ENCODE measurements at places on chromosomes 3 and 15.

- peak; percentile 35 for DNase-seq
Observed at GRCh38 chr3:55534876-55535275, 47.8 kb upstream of the WNT5A start.

GRCh38 chr3:81544385-81544784 lies 217.1 kb downstream of the GBE1 start:
- no peak for DNase-seq

- no peak for DNase-seq
Observed at GRCh38 chr3:20857636-20858035, 671.6 kb upstream of the SGO1 start.

DNA sequence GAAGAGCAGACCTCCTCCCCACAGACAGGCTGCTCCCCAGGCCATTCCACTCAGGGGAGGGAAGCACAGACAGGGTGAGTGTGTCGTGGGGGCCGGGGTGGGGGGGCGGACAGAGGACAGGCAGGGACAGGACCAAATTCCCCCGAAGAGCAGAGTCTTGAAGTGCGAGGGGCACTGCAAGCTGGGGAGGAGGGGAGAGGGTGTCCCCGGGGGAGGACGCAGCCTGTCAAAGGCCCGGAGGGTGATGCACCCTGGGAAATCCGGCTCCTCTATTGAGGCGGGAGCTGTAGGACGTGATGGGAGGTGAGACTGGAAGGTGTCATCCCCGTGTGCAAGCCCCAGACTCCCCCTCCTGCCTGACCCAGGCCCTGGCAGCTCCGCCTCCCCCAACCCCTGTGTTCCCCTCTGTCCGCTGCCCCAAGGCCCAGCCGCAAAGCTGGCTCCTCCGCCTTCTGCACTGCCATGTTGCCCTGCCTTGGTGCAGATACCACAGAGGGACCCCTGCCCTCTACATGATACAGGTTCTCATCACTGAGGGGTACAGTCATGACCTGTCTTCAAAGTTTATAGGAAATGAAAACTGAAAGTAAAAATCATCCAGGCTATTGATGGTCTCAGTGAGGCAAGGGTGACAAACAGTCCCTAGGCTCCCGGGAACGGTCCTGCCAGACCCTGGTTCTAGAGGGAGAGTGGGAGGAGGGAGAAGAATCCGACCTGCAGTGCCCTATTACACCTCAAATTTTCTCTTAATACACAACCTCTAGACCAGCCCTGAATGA lies 76.3 kb upstream of the IQSEC1 start:
- no peak for DNase-seq

GRCh38 chr3:196643201-196643749 lies 3.8 kb downstream of the NRROS start:
- no peak for DNase-seq

GRCh38 chr3:169811631-169812331 lies 889 bp upstream of the LRRIQ4 start:
- DNase-seq: peak; percentile 70

- DNase-seq: no peak
Observed at GRCh38 chr3:100973594-100973993, 19.6 kb downstream of the ABI3BP start.

DNA sequence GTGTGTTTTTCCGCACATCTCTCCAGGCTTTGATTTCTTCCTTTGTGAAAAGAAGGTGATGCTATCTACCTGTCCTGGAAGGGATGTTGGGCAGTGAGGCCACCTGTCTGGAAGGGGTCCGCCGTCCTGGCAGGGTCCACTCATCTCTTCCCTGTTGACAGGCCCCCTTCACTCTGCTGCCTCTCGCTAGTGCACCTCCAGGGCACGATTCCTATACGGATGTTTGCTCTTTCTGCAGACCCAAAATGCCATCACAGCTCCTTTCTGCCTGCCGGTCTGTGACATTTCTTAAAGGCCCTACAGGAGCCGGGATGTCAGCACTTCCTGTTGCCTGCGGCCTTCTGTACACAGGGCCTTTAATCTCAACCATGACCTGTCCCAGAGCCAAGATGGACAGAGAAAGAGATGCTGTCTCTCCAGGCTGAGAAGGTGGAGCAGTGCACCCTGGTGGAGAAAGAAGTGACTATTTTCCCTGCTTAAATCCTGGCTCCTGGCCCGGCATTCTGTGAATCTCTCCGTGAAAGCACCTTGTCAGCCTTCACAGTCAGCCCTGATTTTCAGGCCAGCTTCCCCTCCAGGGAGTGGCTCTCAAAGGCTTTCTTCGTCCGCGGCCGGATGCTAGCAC lies 7.4 kb downstream of the FAM3D start:
- DNase-seq: peak; percentile 10

GRCh38 chr15:39192351-39192750 lies 388.5 kb upstream of the THBS1 start:
- DNase-seq: no peak

DNA sequence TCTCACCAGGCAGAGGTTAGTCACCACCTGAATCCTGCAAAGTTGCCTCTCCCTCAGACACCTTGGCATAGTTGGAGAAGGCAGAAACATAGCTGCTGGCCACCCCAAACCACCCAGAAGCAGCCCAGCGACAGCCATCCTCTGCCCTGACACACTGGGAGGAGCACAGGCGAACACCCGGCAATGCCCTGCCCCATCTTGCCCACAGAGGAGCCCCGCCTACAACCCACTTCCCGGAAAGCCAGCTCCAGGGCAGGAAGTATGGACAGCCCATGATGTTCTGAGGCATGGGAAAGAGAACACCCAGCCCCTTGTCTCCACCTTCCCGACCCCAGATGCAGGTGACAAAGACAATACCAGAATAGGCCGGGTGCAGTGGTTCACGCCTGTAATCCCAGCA lies 12.6 kb upstream of the SHISA5 start:
- no peak for DNase-seq

- DNase-seq: no peak
Observed at GRCh38 chr3:25566358-25566920, 98.3 kb downstream of the TOP2B start.

DNA sequence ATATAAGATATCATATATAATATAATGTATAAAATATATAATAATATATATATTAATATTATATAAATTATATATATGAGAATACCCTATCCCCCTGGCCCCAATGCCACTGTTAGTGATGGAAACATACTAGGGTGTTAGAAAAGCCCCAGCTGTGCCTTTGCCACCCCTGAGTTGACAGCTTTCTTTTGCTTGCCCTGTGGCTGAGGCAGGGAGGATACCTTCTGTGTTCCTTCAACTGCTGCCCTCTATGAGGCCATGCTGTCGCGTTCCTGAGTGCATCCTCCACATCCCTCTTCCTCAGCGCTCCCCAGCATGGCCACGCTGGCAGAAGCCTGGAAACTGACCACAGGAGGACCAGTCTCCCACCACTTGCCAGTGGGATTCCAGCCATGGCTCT lies 26.3 kb downstream of the FAN1 start:
- no peak for DNase-seq

GRCh38 chr15:41417418-41418195 lies 712 bp downstream of the RTF1 start:
- DNase-seq: no peak

GRCh38 chr3:133598405-133598804 lies 24.9 kb downstream of the CDV3 start:
- DNase-seq: no peak

DNA sequence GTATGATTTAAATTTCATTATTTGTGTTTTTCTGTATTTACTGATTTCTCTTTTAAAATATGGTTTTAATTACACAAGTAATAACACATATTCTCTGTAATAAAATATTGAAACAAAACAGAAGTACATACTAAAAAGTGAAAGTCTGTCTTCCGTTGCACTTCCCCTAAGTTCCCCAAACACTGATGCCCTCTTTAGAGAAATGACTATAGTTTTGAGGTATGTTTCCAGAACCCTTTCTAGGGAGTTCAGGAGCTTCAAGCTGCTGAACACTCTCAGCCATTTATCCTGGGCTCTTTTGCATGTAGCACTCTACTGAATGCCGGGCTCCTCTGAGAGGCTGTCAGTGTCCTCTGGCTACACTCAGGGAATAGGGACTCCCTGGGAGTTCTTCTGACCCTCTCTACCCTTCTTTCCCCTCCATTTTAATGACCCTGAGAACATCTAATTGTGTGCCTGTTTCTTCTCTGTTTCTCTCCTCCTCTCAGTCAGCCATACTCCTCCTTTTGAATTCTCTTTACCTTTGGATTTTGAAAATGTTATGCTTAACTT lies 60.4 kb upstream of the KCNAB1 start:
- DNase-seq: no peak

- DNase-seq: no peak
Observed at GRCh38 chr15:84781495-84781894, 33.1 kb downstream of the ZNF592 start.

DNA sequence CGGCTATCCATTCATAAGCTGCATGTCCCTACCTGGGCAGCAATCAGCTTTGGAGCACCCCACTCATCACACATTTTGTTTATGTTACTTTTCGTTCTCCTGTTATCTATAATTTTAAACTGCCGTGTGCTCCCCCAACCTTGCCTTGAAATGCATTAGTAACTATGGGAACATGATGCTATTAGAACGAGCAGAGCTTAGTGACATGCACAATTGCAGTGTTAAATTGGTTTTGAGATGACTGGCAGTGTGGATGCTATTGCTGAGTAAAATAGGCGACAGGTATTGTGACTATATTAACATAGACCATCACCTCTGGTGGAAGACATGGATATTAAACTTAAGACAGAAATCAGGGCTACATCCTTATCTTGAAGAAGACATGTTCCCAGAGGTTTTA lies 191.6 kb downstream of the KCNAB1 start:
- no peak for DNase-seq

DNA sequence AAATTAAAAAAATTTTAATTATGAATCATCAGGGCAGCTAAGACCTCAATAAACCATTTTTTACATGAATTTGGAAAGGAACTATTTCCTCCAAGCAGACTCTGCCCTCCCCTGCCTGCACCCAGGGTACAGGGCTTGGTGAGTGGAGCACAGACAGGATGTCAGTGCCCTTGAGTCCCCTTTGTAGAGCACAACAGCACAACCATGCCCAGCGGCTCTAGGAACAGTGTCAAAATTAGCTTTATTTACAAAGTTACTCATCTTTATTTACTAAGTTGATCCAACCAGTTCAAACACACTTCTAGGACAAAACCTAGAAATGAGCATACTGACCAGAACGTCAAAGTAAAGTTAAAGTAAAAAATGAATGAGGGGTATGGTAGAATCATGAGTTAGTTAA lies 90.6 kb upstream of the TSC22D2 start:
- peak; percentile 20 for DNase-seq

GRCh38 chr3:123068601-123069381 lies 2.0 kb downstream of the PDIA5 start:
- DNase-seq: no peak

GRCh38 chr15:35151381-35151780 lies 66.3 kb upstream of the NANOGP8 start:
- DNase-seq: no peak

DNA sequence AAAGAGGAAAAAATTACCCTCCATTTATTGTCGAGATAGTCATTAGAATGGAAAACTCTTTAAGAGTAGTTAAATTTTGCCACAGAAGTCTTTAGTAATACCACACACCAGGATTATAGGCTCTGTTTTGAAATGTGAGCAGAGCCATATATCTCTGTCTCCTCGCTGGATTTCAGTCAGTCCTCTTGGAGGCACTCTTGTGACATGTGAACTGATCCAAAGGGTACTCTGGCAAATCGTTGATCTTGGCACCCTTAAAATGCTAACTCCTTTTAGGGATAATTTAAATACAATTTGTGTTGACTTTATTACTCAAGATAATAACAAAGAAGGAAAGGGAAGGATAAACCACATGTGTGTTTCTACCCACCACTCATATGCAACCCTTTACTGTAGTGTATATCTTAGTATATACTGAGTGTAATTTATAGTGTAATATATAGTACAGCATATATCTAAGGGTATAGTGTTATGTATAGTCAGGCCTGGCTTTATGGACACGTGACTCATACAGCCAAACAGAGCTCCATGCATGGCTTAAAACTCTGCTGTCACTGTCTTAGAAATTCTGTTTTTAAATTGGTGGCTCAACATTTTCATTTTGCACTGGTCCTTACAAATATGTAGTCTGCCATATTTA lies 12.3 kb upstream of the KPNA4 start:
- no peak for DNase-seq

DNA sequence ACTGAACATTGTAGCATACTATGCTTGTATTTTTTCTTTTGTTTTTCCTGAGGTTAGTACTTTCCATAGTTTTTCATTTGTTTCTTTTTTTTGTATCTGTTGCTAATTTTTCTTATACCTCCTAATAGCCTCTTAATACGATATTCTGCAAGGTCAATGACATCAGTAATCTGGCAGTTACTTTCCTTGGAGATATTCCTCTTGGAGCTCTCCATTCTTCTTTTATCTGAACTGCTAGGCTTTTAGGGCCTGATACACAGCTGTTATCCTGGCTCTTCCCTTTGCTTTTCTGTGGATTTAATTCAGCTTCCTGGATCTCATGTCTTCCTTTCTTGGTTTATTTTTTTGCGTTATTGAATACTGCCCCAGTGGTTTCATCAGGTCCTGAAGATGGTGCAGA lies 12.9 kb downstream of the ALPK3 start:
- DNase-seq: no peak

DNA sequence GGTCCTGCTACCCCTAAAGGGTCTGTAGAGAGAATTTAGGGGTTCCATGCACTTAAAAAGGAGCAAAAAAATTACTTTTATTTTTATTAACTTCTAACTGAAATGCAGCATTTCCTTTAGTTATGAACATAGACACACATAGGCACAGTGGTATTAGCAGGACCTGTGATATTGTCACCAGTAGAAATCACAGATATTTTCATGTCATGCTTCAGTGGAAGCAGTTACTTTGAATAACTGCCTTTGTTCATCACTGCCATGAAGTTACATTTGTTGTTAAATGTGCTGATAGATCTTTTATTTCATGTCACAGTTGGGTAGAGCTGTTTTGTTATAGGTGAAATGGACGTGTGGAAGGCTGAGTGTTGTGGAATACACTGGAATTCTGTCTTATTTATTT lies 37.4 kb downstream of the TRAK1 start:
- DNase-seq: no peak

DNA sequence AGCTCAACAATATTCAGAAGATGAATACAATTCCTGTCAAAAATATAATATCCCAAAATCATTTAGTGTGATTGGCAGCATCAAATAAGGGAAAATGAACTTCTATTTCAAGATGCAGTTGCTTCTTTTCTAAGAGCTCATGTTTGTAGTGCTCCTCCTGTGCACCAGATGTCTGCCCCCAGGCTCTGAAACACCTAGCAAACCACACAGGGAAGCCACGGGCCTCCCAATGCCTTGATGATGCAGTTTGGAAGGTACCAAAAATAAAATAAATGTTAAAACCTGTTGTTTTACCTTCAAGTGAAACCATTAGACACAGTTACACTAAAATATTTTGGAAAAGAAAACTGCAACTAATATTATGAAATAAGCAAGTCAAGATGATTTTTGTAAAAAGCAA lies 22.2 kb downstream of the CFAP20DC start:
- DNase-seq: no peak

DNA sequence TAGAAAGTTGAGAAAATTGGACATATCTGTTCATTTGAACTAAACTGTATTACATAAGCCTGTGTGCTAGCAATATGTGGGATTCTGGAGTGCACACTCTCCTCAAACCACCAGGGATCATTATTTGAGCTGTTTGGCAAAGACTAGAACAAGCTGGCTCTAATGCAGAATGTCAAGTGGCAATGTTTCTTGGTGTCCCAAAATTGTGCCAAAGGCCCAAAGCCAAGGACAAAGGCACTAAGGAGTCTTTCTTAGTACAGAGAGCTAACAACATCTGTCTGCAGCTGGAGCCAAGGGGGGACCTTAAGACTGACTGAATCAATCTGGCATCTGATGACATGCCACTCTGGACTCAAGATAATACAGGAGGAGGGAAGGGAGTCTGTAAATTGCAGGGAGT lies 76.7 kb upstream of the STRIT1 start:
- no peak for DNase-seq

GRCh38 chr3:13851091-13851849 lies 28.6 kb downstream of the WNT7A start:
- DNase-seq: no peak

Measured in PC-9 (cell line).